ENCODE measurements at places on chromosomes 5 and 9. TPM values are rescaled to one million over a fixed set of nuclear protein-coding genes. Genes with fewer than 3 reads are reported as not detected.

- DNase-seq = no peak
These were observed 189.1 kb downstream of the GABRG2 start for GRCh38 chr5:162256711-162257110.

DNA sequence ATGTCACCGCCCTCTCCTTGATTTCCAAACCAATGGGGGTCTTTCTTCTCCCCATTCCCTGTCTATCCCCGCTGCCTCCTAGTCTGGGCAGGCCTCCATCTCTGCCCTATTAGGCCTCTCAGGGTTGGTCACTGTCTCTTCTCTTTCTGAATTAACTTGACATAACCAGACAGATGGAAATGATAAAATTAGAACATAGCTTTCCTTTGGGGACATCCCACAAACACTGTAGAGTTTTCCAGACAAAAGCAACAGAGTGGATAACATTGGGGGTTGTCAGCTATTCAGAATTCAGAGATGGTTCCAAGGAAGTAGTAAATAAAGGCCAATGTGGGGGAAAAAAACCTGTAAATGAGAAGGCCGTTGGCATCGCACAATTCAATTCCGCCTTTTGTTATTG lies 24.7 kb downstream of the LHX6 start:
- DNase-seq = no peak

GRCh38 chr9:127262602-127263001 lies 2.0 kb upstream of the GARNL3 start:
- no peak for DNase-seq

DNA sequence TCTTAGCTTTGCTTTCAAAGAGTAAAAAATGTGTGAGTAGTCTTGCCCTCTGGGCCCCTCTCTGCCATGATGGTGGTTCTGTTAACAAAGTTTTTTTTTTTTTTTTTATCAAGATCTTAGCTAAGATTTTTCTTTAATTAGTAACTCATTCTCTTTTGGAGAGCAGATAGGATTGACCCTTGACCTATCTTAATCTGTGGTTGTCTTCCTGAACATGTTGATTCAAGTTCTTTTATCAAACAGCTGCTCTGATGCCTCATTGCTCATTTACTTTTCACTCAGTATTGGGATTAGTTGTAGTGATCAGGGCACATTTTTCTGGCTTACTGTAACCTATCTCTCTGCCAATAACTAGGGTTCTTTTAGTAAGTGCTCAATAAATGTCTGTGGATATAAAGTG lies 106.3 kb downstream of the PCSK5 start:
- DNase-seq = no peak

GRCh38 chr9:124270504-124271335 lies 13.0 kb downstream of the NEK6 start:
- DNase-seq = no peak

DNA sequence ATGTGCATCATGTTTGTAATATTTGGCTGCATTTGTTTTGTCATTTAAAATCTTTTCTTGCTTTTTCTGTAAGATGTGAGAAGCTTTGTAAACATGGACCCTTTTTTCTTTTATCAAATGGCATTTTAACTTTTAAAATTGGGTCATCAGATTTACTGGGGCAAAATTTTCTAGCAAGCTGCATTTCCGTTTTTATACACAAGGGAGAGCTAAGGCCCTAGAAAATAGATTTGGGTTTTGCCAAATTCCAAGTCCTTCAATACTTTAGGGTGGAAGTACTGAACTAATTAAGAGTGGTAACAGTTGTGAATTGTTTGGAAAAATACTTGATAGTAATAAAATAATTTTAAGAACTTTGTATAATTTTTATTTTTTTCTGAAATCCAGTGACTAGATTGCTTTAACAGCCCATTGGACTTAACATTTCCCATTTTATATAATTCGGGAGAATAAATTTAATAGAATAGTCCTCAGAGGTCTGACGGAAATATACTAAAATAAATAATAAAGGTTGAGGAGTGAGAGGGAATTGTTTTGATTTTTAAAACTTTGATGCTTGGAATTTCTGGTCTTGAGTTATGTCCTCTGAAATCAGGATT lies 117.4 kb downstream of the SMARCA2 start:
- DNase-seq = no peak

DNA sequence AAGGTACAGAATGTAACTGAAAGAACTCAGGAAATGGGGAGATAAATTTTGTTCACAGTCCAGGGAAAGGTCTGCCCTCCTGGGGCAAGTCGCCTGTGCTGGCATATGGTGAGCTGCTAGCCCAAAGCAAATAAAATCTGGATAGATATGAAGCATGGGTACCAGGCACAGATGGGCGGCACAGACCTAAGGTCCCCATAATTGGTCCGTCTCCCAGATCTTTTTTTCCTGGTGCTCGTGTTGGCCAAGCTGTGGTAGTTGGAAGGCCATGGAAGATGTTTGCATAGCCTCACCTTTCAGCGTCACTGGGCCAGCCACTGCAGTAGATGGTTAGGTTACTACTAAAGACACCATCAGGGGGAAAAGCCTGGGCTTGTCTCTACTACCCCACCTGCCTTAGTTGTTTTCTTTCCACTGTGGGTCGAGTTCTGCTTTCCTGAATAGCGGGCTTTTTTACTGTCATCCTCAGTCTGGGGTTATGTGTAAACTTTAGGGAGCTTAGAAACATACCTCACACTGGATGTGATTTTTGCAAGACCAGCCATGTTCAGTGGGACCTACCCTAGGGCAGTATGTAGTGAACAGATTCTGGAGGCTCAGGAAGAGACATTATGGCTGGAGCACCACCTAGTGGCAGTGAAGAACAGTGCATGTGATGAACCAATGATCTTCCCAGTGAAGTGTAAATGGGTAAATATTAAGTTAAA lies 24.2 kb upstream of the GLRX start:
- no peak for DNase-seq

DNA sequence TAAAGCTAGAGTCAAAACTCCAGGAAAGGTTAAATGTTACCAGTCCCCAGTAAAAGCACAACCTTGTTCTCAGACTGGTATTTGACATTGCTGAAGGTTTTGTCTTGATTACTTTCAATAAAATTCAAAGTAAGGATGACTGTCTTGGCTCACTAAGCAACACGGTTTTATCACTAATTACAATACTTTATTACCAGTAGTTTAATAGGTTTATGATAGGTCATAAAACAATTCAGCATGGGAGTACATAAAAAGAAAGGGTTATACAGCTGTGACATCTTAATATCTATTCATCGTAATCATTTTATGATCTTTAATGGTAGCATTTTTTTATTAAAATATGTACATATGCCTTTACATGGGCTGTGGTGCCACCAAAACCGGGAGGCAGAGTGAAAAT lies 370.7 kb upstream of the IRX2 start:
- DNase-seq = no peak

GRCh38 chr5:73282923-73283322 lies 109.9 kb downstream of the TMEM174 start:
- DNase-seq = no peak

- no peak for DNase-seq
These were observed 261.8 kb downstream of the GAS1 start for GRCh38 chr9:86685556-86685955.

DNA sequence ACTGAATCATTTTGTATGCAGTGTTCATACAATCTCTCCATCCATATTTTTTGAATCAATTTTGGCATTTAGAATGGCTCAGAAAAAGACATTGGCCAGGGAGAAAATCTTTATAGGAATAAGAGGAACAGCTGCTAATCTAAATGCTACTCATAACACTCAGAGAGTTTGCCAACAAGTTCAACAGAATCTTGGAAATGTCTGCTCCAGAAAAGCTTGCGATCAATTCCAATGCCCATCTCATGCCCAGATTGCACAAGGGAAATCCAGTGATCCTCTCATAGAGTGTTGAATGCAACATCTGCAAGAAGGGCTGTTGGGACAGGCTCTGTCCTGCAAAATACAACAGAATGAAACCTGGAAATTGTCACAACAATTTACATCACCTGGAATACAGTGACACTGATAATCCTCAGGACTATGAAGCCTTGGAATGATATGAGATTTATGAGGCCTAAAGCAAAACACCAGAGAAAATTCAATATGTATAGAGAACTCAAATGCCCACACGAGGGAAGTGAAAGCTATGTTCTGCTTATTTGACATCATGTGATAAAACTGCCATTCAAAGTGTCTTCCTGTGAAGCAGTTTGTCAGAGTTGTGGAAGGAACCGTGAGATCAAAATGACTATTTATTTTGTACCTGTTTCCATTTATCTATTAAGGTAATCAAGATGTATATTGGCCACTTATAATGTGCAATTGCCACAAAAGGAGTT lies 190.1 kb downstream of the PARP8 start:
- DNase-seq = no peak

DNA sequence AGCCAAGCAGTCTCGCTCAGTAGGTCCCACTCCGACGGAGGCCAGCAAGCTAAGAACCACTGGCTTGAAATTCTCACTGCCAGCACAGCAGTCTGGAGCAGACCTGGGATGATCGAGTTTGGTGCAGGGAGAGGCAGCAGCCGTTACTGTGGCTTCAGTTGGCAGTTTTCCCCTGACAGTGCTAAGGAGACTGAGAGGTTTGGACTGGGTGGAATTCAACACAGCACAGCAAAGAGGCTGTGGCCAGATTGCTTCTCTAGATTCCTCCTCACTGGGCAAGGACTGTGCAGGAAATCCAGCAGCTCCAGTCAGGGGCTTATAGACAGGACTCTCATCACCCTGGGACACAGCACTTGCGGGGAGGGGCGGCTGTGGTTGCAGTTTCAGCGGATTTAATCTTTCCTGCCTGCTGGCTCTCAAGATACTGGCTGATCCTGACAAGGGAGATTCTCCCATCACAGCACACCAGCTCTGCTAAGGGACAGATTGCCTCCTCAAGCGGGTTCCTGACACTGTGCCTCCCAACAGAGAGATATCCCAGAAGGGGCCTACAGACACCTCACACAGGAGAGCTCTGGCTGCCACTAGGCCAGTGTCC lies 122.1 kb downstream of the YIPF5 start:
- DNase-seq = no peak

C1QTNF2 gene
- 0.90 TPM for polyA plus RNA-seq

MARCHF11 gene
- 3.0 TPM for polyA plus RNA-seq

LRRC70 gene
- 7.1 TPM for polyA plus RNA-seq

Data from right renal cortex interstitium (tissue), 3 donors.